T-helper 2 cell treated with Interferon-gamma antibody and Interleukin-4, amounts not matched to agents 5 μg/mL and 100 μg/mL, for 36 hours (primary cell): ENCODE measurements at places on chromosomes 16 and 17.
A peak's percentile ranks its signal among the peaks of the same experiment; 100 is the strongest.

DNA sequence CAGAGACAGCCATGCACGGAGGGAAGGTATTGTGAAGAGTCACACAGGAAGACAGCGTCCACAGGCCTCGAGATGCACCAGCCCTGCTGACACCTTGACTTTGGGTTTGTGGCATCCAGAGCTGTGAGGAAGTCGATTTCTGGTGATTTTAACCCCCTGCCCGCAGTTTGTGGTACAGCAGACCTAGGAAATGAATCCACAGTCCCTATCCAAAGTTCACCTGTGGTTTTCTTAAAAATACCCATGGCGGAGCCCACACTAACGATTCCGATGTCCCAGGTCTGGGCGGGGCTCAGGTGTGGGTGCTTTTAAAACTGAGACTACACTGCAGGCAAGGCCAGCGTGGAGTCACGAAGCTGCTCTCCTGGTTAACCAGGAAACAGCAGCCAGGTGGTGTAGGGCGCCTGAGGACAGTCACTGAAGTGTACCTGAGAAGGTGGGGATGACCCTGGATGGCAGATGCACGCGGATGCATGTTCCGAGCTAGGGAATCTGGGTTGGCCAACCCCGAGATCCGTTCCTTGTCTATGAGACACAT lies 14.4 kb upstream of the MEAK7 start:
- H3K27me3 ChIP-seq = no peaks in the 10 kb centered on the region
- H3K4me1 ChIP-seq = peaks cover 57% of the 10 kb centered on the region
- H3K4me3 ChIP-seq = peak overlapping the region; percentile 33
- H3K36me3 ChIP-seq = peaks cover 35% of the 10 kb centered on the region
- peak; percentile 71 for DNase-seq

- H3K36me3 ChIP-seq = no peaks in the 10 kb centered on the region
- DNase-seq = no peak
- H3K27ac ChIP-seq = no peak overlapping the region
- H3K27me3 ChIP-seq = no peaks in the 10 kb centered on the region
These were observed 14.8 kb upstream of the NUP93 start for GRCh38 chr16:56715126-56715525.

GRCh38 chr17:42547698-42548069 lies 5.0 kb upstream of the HSD17B1 start:
- H3K4me3 ChIP-seq = peak overlapping the region; percentile 9
- H3K27me3 ChIP-seq = no peaks in the 10 kb centered on the region
- peaks cover 5% of the 10 kb centered on the region for H3K36me3 ChIP-seq
- no peak overlapping the region for H3K27ac ChIP-seq
- peaks cover 6% of the 10 kb centered on the region for H3K4me1 ChIP-seq
- DNase-seq = no peak

DNA sequence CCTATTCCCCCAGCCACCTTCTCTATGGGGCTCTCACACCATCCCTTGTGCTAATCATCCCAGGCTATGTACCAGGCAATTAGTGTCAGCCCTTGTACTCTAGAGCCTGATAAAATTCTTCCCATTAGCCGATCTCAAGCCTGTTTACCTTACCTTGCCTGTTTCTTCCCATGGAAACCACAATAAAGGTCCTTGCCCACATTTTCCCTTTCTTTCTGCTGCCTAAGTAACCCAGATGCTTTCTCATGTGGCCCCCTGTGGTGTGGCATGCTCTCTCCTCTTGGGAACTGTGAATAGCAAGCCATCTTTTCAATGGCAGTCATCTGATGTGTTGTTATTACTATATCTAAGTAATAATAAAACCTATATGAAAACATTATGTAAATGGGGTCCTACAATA lies 265.8 kb upstream of the ELAC2 start:
- no peak overlapping the region for H3K4me3 ChIP-seq
- DNase-seq = no peak
- no peaks in the 10 kb centered on the region for H3K4me1 ChIP-seq
- H3K27me3 ChIP-seq = no peaks in the 10 kb centered on the region

GRCh38 chr16:57728336-57729181 lies 7.0 kb upstream of the KATNB1 start:
- H3K27ac ChIP-seq = no peak overlapping the region
- H3K27me3 ChIP-seq = no peaks in the 10 kb centered on the region
- H3K4me1 ChIP-seq = no peaks in the 10 kb centered on the region
- H3K36me3 ChIP-seq = peaks cover 9% of the 10 kb centered on the region
- peak; percentile 23 for DNase-seq
- H3K4me3 ChIP-seq = no peak overlapping the region

- no peak for DNase-seq
- H3K4me1 ChIP-seq = peaks cover 5% of the 10 kb centered on the region
- no peaks in the 10 kb centered on the region for H3K27me3 ChIP-seq
These were observed 12.9 kb downstream of the AKAP1 start for GRCh38 chr17:57097832-57098421.

DNA sequence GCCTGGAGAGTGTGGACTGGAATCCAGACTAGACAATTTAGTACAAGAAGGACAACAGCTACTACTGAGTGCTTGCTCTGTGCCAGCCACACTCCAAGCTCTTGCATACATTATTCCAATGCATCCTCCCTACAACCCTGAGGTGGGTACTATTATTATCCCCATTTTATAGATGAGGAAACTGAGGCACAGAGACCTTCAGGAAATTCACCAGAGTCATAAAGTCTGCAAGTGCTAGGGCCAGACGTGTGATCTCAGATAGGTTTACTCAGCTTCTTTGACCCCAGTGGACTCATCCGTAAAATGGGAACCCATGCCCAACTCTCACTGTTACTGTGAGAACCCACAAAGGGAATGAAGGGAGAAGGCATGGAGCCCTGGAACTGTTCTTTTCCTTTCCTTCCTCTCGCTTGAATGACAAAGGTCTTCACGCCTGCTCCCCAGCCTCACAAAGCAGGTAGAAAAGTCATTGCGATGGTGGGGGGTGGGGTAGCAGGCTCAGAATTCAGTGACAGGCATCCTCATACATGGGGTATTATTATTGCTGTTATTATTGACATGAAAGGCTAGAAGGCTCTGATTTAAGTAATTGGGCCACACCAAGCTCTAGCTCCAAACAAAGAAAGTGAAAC lies 160.0 kb downstream of the ZNF423 start:
- H3K27ac ChIP-seq = no peak overlapping the region
- DNase-seq = no peak
- peaks cover 16% of the 10 kb centered on the region for H3K27me3 ChIP-seq
- H3K4me1 ChIP-seq = no peaks in the 10 kb centered on the region
- no peak overlapping the region for H3K4me3 ChIP-seq

GRCh38 chr17:37446027-37446426 lies 39.3 kb downstream of the TADA2A start:
- no peak overlapping the region for H3K4me3 ChIP-seq
- H3K27me3 ChIP-seq = no peaks in the 10 kb centered on the region
- peaks cover 1% of the 10 kb centered on the region for H3K4me1 ChIP-seq
- no peak for DNase-seq
- no peak overlapping the region for H3K27ac ChIP-seq

DNA sequence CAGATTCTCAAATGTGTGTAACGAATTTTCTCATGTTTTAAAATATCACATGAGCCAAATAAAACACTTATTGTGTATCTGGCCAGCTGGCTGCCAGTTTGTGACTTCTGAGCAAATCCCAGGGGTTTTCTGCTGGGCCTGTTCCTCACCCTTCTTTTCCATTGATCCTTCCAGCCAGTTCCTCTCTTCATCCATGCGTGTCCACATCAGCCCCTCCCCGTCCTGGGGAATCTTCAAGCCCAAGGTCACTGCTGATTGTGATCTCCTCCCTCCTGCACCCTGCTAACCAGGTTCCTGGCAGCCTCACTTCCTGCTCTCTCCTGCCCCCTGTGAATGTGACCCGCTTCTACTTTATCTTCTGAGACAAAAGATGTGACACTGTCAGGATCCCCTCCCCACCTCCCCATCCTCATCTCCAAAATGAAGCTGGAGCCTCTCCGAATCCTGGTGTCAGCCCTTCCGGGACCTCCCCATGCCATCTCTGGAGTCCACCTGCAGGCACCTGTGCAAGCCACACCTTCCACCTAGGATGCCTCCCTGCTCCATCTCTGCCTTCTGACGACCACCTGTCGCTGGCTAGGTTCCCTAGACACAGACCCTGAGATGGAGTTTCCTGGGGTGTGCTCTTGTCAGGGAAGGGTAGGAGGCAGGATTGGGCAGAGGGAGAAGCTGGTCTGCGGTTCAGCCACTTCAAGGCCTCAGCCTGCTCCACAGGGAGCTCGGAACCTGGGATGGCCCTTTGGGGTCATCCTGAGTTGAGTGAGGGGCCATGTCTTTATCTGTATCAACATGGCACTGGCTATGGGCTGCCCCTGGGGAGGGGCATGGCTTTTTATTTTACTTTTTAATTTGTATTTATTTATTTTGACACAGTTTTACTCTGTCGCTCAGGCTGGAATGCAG lies 205.1 kb downstream of the KATNIP start:
- no peak overlapping the region for H3K4me3 ChIP-seq
- no peaks in the 10 kb centered on the region for H3K4me1 ChIP-seq
- H3K36me3 ChIP-seq = no peaks in the 10 kb centered on the region
- H3K27me3 ChIP-seq = no peaks in the 10 kb centered on the region

DNA sequence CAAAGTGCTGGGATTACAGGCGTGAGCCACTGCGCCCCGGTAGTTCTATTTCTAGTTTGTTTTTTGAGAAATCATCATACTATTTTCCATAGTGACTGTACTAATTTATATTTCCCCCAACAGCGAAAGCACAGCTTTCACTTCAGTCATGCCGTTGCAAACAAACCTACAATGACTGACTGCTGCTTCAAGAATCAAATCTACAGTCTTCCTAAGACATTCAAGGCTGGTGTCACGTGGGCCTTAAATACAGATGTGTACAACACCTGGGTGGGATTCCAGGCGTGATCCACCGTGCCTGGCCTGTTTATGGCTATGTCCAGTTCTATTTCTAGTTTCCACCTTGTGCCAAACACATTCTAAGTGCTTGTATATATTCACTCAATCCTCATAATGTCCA lies 72.0 kb downstream of the ABCC6 start:
- DNase-seq = no peak
- no peak overlapping the region for H3K4me3 ChIP-seq
- H3K36me3 ChIP-seq = no peaks in the 10 kb centered on the region

DNA sequence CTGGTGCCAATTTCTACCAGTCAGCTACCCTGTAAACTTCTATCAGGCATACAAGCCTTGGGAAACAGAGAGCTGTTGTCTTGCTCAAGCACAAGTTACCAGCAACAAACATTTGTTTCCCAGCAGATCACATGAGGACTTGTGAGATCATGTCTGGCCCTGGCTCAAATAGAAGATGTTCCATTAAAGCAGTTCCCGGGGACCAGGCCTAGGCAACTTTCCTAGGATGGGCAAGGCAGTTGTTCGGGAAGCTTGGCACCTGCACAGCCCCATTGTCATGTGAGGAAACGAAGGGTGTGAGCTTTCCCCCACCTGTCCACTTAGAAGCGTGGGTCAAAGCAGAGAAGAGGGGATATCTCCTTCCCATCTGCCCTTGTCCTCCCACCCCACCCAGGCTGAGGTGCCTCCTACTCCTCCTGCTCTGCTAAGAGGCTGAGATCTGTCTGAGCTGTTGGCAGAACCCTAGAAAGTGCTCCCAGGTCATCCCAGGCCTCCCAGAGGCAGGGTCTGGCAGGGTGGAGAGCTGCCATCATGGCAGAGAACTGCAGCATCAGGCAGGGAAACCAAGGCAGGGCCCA lies 11.2 kb upstream of the SLC47A2 start:
- no peaks in the 10 kb centered on the region for H3K36me3 ChIP-seq
- peaks cover 3% of the 10 kb centered on the region for H3K4me1 ChIP-seq

DNA sequence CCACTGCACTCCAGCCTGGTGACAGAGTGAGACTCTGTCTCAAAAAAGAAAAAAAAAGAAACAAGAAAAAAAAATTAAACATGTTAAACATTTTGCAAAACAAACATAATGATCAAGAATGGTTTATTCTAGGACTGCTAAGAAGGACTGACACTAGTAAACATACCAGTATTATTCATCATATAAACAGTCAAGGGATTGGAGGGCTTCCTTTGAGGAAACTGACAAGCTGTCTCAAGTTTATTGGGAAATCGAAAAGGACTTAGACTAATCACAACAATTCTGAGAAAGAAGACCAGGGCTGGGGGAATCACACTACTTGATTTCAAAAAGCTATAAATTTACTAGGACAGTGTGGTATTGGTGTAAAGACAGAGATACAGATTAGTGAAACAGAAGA lies 75.5 kb downstream of the MYH10 start:
- no peak overlapping the region for H3K4me3 ChIP-seq
- H3K27ac ChIP-seq = no peak overlapping the region
- no peaks in the 10 kb centered on the region for H3K36me3 ChIP-seq
- H3K27me3 ChIP-seq = peaks cover 5% of the 10 kb centered on the region
- DNase-seq = no peak

- no peaks in the 10 kb centered on the region for H3K27me3 ChIP-seq
- peaks cover 13% of the 10 kb centered on the region for H3K4me1 ChIP-seq
- H3K27ac ChIP-seq = no peak overlapping the region
- no peak for DNase-seq
- H3K4me3 ChIP-seq = no peak overlapping the region
These were observed 90.5 kb upstream of the HSBP1 start for GRCh38 chr16:83717308-83717707.

DNA sequence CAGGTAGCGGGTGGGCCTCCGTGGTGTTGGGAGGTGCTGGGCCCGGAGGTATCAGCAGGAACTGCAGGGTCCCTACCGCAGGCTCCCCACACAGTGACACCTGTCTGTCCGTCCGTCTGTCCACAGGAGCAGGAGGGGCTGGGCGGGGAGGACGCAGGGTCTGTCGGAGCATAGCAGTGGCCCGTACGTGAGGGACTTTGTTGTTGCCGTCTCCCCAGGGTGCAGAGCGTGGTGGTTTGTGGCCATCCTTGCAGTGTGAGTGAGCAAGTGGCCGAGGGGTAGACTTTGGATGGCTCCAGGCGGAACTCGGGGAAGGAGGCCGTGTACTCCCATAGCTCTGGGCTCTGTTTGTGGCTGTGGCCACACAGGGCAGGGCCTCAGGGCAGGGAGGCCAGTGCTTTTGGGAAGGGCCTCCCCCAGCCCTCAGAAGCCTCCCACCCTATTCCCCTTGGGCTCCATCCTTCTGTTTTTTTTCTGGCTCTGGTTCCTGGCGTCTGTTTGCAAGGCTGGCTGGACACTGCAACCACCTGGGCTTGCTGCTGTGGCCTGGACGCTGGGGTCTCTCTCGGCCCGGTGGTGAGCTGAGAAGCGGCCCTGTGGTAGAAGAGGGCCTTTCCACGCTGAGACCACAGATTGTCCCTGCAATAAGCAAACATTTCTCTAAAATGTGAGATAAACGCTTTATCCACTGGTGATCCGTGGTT lies 41.0 kb upstream of the ZNF750 start:
- no peaks in the 10 kb centered on the region for H3K27me3 ChIP-seq
- DNase-seq = no peak
- no peak overlapping the region for H3K4me3 ChIP-seq
- no peak overlapping the region for H3K27ac ChIP-seq
- H3K4me1 ChIP-seq = peaks cover 58% of the 10 kb centered on the region
- H3K36me3 ChIP-seq = peaks cover 23% of the 10 kb centered on the region

DNA sequence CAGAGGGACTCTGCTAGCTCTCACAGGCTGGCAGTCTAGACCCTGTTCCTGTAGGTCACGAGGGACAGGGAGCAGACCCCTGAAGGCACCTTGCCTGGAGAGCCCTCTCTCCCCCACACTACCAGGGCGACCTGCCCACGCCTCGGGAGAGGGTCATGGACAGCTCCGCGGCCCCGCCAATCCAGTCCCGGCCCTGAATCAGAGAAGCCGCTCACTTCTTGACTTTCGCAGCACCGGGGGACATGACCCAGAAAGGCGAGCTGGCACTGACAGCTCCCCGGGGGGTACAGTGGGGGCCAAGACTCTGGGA lies 5.1 kb downstream of the KIFC3 start:
- peaks cover 15% of the 10 kb centered on the region for H3K4me1 ChIP-seq
- no peak for DNase-seq
- peaks cover 32% of the 10 kb centered on the region for H3K27me3 ChIP-seq

GRCh38 chr16:10266809-10267208 lies 84.6 kb upstream of the GRIN2A start:
- peaks cover 3% of the 10 kb centered on the region for H3K4me1 ChIP-seq
- peak; percentile 44 for DNase-seq
- no peak overlapping the region for H3K27ac ChIP-seq
- H3K4me3 ChIP-seq = no peak overlapping the region
